GM13976 (cell line): ENCODE measurements at places on chromosomes 16 and 17.
A peak's percentile ranks its signal among the peaks of the same experiment; 100 is the strongest.

- no peak for DNase-seq
These were observed 59.8 kb downstream of the DNAH17 start for GRCh38 chr17:78517421-78517820.

GRCh38 chr16:56864960-56865359 lies at the start of gene SLC12A3:
TSS of gene SLC12A3 (plus strand) at chr16:56865207. CDS start at chr16:56865236, 29 bp downstream.
- no peak for DNase-seq

DNA sequence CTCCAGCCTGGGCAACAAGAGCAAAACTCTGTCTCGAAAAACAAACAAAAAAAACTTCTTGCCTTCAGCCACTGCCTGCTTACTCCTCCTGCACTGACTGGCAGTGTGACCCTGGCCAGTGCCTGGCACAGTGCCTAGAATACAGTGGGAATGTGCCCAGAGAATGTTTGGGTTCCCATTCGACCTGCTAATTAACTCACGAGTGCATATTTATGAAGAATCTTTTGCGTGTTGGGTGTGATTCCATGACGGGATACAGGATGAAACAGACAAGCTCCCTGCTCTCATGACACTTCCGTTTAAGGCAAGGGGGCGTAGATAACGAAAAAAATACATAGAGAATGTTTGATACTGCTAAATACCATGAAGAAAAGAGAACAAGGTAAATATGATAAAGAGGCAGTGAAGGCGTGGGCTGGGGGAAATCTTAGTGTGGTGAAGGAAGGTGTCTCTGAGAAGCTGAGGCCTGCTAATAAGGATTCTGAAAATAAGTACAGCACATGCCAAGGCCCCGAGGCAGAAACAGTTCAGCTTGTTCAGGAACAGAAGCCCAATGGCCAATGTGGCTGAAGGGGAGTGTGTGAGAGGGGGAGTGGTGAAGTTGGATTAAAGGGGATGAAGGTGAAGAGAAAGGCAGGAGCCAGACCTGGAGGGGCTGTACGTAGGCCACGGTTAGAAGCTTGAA lies 4.3 kb downstream of the ABI3 start:
- no peak for DNase-seq

- DNase-seq: no peak
These were observed 224.4 kb upstream of the CACNG5 start for GRCh38 chr17:66610361-66611133.

- DNase-seq: no peak
These were observed 91.1 kb downstream of the SSH2 start for GRCh38 chr17:29838961-29839360.

GRCh38 chr17:79874329-79874981 lies 35.2 kb upstream of the CBX4 start:
- peak; percentile 73 for DNase-seq

- DNase-seq: no peak
These were observed 21.8 kb upstream of the PRM1 start for GRCh38 chr16:11302977-11303376.

- no peak for DNase-seq
These were observed 41.5 kb downstream of the TOM1L2 start for GRCh38 chr17:17930674-17931073.
